Frontal cortex (tissue), 4 donors: ENCODE measurements at places on chromosomes 6 and 20. TPM values are rescaled to one million over a fixed set of nuclear protein-coding genes. Genes with fewer than 3 reads are reported as not detected.

DNA sequence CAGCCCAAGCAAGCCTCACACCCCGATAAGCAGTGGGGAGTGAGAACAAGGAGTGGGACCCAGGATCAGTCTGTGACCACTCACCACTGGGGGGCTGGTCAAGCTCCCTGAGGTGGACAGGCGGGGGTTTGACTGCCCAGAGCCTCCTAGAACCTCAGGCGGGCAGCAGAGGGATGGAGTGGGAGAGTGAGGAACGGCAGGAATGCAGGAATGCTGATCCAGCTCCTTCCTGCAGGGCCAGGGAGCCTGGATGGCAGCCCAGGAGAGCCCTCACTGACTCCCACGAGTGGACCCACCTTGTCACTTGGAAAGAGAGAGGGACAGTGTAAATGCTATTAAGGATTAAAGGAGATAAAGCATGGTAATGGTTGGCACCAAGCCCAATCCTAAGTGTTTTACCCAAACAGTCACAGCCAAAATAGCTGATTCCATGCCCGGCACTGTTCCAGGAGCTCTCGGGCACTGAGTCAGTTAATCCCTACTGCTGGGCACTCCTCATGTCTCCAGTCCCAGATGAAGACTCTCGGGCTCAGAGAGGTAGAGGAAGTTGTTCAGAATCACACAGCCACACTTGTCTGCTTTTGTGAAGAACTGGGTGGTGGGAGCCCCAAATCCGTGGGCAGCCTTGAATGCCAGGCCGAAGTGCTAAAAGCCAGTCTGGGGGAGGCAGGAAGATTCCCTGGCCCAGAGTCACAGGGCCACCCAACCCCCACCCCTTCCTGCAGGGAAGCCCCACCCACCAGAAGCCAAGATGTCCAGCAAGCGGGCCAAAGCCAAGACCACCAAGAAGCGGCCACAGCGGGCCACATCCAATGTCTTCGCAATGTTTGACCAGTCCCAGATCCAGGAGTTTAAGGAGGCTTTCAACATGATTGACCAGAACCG is 3.1 kb downstream of the MYL9 start:
- no peak for DNase-seq

- DNase-seq, result no peak
Measured at GRCh38 chr6:149231778-149232177, 85.7 kb upstream of the TAB2 start.

DNA sequence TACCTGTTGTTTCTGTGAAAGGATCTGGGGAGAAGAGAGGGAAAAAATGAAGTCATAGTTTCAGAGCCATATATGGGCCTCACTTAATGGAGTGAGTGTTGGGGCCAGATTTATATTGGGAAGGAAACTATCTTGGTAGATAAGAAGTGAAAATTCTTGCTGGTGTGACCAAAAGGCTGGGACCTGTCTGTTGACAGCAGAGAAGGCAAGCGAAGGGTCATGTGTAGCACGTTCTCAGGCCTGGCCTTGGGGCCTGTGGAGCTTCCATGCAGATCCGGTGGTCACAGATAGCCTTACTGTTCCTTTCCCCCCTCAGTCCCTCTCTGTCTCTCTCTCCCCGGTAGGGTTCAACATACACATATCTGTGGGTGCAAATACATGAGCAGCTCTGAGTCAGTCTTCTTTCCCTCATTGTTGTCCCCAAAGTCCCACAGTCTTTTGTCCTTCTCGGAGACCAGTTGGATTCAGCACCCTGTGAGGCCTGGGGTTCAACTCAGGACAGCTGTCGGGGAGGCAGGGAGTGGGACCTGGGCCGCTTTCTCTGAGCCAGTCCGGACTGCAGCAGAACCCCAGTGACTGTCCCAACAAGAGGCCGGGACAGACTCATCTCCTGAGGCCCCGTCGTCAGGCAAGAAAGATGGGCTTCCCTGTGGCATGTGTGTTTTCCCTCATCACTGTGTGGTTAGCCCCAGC is 34.6 kb downstream of the PPP1R14C start:
- DNase-seq, result no peak

DNA sequence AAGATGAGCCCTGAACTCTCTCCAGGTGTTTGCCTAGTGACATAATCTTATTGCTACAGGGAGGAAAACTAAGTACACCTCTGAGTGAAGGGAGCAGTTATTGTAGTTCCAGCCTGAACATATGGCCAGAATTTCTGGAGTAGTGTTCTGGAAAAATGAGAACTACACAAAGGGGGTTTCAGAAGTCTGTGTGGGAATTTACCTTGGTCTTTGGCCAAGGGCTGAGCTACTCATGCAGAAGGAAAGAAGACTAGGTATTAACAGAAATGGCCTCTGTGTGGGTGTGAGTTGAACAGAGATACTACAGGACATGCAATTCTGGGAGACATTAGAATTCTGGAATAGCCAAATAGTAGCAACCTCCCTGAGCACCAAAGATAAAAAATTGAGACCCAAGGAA is 1009.7 kb upstream of the GJE1 start:
- DNase-seq, result no peak

- peak; percentile 1 for DNase-seq
Measured at GRCh38 chr6:127641905-127642304, 64.9 kb downstream of the C6orf58 start.

DNA sequence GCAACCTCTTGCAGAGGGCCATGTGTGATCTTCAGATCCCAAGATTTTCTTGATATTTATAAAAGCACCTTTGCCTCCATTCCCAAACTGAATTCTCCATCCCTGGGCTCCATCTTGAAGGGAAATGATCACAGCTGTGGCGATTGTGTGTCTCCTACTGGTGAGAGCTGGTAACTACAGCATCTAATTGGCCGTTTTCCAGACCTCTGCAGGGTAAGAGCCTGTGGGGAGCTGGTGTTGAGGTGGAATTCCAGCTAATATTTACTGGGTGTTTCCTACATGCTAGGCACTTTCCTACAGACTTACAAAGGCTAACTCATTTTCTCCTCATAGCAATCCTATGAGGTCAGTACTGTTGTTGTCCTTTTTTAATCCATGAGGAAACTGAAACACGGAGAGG is 59.2 kb upstream of the FNDC1 start:
- no peak for DNase-seq

DNA sequence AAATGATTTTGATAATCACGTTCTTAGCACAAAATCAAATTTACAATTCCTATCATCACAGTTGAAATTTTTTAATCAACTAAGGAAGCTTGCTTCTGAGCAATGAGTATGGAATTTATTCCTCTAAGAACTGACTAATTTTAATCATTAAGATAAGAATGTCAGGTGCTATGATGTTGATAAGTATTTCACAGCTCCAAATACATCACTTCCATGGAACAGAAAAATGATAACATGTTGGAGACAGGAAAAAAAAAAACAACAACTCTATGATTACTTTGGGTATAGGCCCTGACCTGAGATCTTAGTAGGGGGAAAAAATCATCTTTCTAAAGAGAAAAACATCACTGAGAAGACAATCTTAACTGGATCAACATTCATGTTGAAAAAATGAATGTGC is 89.4 kb upstream of the BMP2 start:
- no peak for DNase-seq

- no peak for DNase-seq
Measured at GRCh38 chr6:168190014-168190405, 111.0 kb upstream of the FRMD1 start.

GRCh38 chr6:36545767-36546307 is 1.4 kb downstream of the STK38 start:
- no peak for DNase-seq

DNA sequence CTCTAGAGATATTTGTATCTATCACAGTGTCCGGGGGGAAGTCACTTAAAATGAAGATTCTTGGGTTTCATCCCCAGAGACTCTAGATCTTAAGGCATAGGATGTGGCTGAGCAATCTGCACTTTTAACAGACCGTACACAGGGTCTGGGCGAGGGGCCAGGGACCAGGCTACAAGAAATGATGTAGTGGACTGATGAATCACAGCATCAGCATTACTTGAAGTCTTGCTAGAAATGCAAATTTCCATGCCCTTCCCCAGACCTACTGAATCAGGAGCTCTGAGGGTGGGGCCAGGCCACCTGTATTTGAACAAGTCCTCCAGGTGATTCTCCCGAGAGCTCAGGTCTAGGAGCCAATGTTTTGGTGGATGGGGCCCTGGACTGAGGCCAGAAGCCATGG is 168.4 kb downstream of the DOK5 start:
- no peak for DNase-seq

DNA sequence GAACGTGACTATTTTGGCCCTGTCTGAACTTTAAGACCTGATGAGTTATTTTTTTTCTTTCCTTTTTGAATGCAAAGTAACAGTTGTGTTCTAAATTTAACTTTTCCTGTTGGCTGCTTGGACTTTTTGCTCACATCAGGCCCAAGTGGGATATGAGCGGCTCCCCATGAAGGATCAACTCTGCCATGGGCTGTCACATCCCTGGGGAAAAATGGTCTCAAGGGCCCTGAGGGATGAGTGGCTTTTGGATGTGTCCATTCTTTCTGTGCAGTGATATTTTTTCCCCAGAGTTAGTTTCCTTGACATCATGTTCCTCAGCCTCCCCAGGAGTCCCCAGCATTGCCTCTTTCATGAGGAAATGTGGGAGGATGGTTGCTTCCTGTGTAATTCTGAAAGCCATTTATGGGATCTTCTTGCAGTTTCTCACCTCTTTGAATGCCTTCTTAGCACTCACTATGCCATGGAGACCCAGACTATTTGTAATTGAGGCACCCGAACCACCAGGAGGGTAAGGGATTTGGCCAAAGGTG is 92.5 kb downstream of the SLC24A3 start:
- no peak for DNase-seq

- no peak for DNase-seq
Measured at GRCh38 chr6:118350881-118351430, 197.1 kb upstream of the PLN start.

PLCB4 gene
- 11.8 TPM for total RNA-seq

EBF4 gene
- 11.8 TPM for total RNA-seq

SLC16A10 gene
- 11.0 TPM for total RNA-seq

IRF4 gene
- not detected for total RNA-seq

IL17A gene
- not detected for total RNA-seq

KCNQ5 gene
- total RNA-seq, result 12.6 TPM

PAK5 gene
- 33.0 TPM for total RNA-seq

SLC17A4 gene
- total RNA-seq, result under 0.01 TPM
